ENCODE measurements at places on chromosomes 16 and 17.

- DNase-seq: no peak
Measured at GRCh38 chr16:73150786-73151185, 102.9 kb upstream of the ZFHX3 start.

- no peak for DNase-seq
Measured at GRCh38 chr16:78628461-78629045, 529.1 kb downstream of the WWOX start.

GRCh38 chr16:57471852-57472664 lies 9.6 kb downstream of the POLR2C start:
- no peak for DNase-seq

- peak; percentile 18 for DNase-seq
Measured at GRCh38 chr16:19410435-19411171, 7.1 kb upstream of the TMC5 start.

- no peak for DNase-seq
Measured at GRCh38 chr17:55690105-55690508, 32.6 kb downstream of the TMEM100 start.

- DNase-seq: no peak
Measured at GRCh38 chr17:78727057-78727456, 55.0 kb downstream of the CYTH1 start.

- no peak for DNase-seq
Measured at GRCh38 chr16:65274566-65274965, 152.7 kb upstream of the CDH11 start.

DNA sequence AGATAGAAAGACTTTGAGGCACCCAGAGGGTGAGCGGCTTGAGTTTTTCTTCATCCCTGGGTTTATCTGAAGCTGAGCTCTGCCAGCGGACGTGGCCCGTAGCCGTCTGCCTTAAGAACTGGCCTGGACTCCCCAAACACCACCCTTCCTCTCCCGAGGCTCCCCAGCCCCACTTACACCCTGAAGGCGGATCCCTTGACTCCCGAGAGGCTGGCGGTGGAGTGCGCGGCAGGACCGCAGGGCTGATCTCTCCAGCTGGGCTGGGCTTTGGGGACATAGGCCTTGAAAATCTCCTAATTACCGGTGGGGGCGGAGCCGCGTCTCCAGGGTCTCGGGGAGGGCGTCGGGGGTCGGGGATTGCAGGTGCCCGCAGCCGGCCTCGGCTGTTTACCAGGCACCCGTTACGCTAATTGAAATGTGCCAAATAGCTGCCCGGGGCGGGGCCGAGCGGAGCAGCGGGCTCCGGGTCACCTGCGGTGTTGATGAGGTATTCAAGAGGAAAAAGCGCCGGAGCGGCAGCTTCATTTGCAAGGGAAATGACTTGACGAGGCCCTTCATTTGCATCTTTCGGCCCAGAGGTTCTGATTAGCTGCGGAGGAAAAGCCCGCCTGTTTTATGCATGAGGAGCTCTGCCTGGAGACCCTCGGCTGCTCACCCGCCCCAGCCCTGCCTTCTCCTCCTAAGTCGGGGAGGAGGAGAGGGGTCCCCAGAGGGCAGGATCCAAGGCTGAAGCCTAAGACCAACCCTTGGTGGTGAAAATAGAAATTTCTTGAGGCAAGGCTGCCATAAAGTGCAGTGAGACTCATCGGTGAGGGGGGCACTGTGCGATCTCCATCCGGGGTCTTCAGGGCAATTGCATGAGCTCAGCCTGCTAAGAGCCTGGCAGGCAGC lies 100.7 kb downstream of the MGAT5B start:
- peak; percentile 71 for DNase-seq

DNA sequence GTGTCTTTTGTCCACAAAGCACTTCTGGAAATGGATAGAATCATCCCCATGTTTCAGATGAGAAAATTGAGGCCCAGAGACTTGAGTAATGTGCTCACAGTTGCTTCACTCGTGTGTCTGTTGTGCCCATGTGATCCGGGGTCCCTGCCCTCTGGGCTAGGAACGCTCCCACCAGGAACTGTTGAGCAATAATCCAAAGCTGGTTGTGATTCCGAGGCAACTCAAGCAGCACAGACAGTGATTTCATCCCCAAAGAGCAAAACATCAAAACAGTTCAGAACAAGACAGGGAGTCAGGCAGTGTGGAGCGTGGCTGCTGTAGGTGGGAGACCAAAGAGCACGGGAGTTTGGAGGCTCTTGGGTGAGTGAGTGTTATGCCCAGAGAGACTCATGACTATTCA lies 205.0 kb upstream of the ASIC2 start:
- no peak for DNase-seq

DNA sequence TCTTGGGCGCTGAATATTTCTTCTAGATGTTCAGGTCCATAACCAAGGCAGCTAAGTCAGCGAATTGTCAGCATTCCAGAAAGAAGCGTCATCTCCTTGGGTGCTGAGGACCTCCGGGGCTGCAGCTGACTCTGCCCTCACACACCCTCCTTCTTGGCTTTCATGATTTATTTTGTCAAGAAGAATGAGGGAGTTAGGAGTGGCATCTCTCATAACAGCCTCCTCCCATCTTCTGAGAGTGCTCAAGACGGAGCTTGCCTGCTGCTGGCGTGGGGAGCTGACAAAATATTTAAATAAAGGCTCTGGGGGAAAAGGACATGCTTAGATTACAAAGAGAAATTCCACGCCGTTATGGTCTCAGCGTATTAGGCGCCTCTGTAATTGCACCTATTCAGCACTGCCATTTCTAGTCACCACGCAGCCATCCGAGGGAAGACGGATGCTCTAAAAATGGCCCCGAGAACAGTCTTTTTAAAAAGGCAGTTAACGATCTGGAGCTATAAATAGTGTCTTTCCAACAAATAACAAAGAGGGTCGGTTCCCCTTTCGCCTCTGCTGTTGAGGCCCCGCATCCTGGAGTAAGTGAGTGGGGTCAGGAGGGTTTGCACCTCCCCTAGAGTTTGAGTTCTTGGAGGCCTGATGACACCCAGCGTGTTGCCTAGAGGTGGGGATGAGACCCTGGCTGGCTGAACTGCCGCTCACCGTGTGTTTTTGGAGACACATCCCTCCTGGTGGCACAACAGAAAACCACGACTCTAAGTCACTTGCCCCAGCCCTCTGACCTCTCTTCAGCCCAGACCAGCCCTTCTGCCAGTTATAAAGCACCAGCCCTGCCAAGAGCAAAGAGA lies 187.0 kb downstream of the CCDC182 start:
- DNase-seq: no peak

DNA sequence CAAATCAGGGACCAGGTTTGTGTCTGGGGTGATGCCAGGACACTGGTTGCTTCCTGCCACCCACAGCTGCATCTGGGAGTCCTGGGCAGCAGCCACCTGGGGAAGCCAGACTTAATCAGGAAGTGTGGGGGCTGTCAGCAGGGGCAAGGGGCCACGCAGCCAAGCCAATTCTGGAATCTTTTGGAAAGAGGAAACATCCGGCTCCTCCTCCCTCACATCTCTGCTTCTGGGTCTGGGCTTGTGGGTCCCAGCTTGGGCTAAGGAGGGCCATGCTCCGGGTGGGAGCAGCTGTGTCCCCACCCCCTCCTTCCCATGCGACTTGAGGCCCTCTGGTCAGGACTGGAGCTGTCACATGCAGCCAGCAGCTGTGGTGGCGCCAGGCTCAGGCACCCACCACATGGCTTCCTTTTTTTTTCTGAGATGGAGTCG lies 37.0 kb upstream of the CCDC182 start:
- no peak for DNase-seq

DNA sequence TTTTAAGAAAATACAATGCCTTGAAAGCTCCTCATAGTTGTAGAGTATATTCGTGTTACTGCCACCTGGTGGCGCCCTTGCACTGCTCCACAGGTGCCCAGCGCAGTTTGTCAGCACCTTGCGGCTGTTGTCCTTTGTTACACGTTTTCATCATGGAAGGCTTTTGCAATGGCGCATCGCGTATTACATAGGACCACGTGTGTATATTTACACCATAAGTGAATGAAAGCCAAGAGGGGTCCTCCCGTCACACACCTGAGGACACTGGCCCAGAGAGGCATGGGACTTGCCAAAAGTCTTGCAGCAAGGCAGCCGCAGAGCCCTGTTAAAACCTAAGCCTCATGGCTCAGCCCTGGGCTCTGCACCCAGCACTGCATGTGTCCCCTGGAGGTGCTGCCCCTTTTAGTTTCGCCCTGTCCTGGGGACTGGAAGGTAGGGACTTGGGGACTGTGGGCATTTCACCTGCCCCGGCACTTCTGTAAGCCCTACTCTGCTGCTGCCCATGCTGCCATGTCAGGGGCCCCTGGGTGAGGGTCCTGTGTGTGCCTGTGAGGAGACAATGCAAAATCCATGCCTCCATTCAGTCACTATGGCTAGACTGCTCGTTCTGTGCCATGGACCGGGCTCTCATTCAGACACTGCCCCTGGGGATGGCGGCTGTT lies 24.3 kb downstream of the POLR3E start:
- DNase-seq: no peak

GRCh38 chr16:24957887-24958286 lies 57.3 kb downstream of the ARHGAP17 start:
- DNase-seq: no peak

DNA sequence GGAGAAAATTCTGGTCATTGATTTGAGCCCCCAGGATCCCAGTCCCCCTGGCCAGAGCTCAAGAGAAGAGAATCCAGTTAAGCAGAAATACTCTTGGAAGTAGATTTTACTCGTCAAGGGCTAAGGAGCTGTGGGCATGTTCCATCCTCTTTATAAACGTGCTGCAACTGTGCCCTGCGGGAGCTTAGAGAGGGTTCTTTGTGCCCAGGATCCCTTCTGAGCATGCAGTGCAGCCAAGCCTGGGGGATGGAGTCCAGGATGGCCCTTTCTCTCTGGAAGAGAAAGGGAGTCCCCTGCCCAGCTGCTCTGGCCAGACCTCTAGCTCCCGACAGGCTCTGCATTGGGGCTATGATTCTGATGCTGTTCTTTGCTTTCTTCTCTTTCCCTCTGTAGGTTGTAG lies 9.5 kb upstream of the LGALS9 start:
- DNase-seq: no peak

GRCh38 chr17:42991471-42991870 lies 6.7 kb upstream of the RPL27 start:
- DNase-seq: no peak

DNA sequence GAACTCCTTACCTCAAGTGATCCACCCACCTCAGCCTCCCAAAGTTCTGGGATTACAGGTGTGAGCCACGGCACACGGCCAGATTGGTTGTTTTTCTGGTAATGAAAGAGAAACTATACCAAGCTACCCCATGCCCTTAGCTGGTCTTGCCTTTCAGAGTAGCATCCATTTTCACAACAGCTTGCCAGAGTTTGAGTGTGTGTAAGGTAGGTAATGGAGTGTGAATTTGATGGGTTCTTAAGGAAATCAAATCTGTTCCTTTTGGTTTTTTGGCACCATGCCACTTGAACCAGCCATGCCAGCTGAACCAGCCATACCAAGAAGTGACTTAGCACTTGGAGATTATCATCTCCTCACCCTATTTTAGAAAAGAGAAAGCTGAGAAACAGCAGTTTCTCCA lies 5.1 kb downstream of the CALCOCO2 start:
- DNase-seq: no peak

- DNase-seq: no peak
Measured at GRCh38 chr16:3174618-3175148, 13.3 kb upstream of the OR1F1 start.

- no peak for DNase-seq
Measured at GRCh38 chr16:54783980-54784379, 146.7 kb upstream of the IRX5 start.

DNA sequence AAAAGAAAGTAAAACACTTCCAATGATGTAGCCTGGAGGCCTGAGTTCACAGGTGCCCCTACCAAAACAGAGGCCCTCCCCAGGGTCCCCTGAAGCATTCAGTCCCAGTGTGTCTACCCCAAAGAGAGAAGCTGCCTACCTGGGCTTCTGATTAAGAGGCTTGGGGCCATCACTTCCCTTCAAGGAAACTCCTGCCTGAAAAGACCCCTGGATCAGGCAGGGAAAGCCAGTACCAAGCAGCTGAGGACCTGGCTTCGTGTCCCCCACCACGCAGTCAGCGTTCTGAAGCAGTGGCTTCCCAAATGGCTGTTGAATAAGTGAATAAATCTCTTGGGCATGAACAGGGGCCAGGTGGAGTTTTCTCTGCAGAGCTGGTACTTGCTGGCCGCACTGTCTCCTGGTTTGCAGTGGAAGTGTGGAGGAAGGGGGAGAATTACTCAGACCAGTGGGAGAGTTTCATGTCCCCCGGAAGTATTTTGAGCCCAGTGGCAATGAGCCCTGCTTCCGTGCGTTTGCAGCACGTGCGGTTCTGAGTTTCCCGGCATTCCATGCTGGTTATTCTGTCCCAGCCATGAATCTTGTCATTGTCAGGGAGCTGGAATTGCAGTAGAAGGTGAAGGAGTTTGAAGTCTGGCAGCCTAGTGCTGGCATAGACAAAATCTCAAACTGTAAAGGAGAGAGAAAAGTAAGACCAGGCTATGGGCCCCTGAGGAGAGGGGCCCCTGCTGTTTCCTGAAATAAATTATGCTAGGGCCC lies 27.0 kb downstream of the RMI2 start:
- DNase-seq: no peak

DNA sequence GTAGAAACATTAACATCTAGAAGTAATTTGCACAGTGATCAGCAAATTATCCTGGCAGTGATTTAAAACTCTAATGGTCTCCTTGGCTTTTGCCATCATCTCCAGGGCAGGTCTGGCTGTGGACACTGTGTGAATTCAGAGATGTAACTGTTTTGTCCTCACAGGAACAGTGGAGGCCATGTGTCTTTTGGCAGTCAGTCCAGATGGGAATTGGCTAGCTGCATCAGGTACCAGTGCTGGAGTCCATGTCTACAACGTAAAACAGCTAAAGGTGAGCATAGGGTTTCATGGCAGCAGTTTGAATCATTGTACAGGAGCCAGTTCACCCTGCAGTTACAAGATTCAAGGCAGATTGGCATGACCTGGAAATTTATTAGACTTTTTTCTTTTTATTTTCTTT lies 26.8 kb upstream of the SNTB2 start:
- no peak for DNase-seq

GRCh38 chr17:628089-628941 lies 86.3 kb downstream of the VPS53 start:
- DNase-seq: no peak

- no peak for DNase-seq
Measured at GRCh38 chr17:48382989-48383388, 47.0 kb downstream of the SKAP1 start.

GRCh38 chr16:4249530-4250308 lies 7.8 kb upstream of the SRL start:
- no peak for DNase-seq
